NCI-H526 (cell line): ENCODE measurements at places on chromosomes 13 and 19.
A peak's percentile ranks its signal among the peaks of the same experiment; 100 is the strongest.

DNA sequence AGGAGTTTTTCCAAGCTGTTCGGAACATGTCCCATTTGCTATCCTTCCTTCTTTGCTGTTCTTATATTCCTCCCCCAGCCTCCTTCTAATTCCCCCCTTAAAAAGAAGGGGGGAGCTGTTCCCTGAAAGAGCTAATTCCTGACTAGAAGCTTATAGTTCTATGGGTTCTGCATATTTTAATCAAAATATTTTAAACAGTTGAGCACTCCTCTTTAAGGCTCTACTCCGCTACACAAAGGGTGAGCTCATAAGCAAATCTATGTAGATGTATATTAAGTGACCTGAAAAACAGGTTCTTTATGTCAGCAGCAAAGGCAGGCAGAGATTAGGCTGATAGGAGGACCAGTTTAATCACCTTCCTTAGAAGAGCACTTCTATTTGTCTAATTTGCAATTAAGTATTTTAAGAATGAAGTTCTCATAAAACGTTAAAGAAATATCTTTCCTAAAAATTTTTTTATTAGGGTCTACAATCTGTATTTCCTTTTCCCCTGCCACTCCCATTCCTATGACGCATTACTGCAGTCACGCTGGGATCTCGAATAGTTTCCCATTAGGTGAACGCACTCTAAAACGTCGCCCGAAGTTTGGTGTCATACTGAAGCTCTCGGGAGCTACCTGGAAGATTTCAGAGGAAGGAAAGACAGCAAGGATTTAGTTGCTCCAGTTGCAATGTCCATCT is 5.2 kb downstream of the EFNB2 start:
- peak; percentile 95 for DNase-seq

GRCh38 chr19:19444681-19445155 is 39.2 kb downstream of the GATAD2A start:
- DNase-seq = no peak

DNA sequence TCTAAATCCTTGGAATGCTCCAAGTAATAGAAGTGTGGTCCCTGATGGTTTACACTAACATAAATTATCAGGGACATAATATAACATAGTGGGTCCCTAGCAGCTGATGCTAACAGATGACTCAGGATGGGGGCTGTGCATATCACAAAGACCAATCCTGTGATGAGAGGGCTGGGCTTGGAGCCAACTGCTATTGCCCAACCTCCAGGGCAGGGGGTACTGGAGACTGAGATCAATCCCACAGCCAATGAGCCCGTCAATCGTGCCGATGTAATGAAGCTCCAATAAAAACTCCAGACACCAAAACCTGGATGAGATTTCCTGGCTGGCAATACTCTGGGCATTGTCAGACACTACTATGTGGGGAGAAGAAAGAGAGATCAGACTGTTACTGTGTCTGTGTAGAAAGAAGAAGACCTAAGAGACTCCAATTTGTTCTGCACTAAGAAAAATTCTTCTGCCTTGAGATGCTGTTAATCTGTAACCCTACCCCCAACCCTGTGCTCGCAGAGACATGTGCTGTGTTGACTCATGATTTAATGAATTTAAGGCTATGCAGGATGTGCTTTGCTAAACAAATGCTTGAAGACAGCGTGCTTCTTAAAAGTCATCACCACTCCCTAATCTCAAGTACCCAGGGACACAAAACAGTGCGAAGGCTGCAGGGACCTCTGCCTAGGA is 33.4 kb downstream of the ABCC4 start:
- DNase-seq = no peak

- no peak for DNase-seq
Observed at GRCh38 chr13:73390100-73390499, 331.3 kb downstream of the KLF5 start.

DNA sequence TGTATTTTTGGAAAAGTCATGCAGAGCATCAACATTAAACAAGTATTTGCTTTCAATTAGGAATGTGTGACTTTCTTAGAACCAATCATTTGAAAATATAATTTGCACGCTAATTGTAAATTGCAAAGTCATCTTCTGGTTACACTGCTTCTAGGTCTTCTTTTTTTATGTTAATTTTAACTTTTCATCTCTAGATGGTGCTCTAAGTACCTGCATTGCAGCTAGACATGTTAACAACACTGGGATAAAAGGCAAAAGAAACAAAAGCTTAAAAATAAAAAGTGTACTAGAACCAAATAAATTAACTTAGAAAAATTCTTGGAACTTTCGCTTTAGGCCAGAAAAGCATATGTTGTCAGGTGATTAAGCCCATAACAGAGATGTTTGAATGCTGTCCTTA is 2758.2 kb downstream of the PCDH9 start:
- peak; percentile 67 for DNase-seq
